ENCODE measurements at places on chromosomes 16 and 17. TPM values are rescaled to one million over a fixed set of nuclear protein-coding genes. Genes with fewer than 3 reads are reported as not detected.

Gene SLC52A1
- 0.48 TPM for total RNA-seq

Gene KRTAP4-9
- not detected for total RNA-seq

DNA sequence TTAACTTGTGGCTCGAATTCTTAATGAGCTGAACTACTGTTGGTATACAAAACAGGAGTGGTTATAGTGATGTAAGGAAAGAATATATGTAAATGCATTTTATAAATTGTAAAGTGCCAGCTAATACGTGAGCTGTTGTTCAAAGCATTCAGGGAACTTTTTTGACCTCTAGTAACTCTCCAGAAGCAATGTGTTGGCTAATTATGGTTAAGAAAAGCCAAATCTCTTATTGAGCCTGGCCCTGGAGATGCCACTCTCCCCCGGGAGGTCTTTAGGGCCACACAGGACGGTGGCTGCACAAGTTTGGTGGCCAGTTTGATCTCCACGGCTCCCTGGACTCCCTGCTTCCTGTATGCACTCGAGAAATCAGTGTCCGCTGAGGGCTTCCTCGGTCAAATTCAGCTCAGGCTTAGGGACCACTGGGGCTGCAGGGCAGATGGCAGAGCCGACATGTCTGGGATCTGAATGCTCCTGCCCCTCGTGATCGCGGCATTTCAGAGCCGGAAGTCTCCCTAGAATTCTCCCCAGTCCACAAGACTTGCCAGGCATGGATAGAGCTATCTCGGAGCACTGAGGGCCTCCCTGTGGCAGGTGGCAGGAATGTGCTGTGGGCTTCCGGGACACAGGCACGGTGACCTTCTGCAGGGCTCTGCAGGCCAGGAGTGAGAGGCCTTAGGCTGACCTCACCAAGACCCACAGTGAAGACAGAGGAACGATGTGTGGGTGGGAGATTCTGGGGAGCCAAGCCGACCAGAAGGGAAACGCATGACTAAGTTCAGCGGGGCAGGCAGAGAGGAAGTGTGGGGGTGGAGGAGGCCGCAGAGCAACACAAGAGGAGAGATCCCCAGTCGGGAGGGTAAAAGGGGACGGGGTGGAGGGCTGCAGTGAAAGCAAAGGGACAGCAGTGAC lies 18.6 kb upstream of the PITPNM3 start:
- peaks cover 14% of the 10 kb centered on the region for H3K4me1 ChIP-seq
- H3K36me3 ChIP-seq: peaks cover 3% of the 10 kb centered on the region
- no peak overlapping the region for H3K27ac ChIP-seq
- no peak overlapping the region for H3K4me3 ChIP-seq
- H3K27me3 ChIP-seq: no peaks in the 10 kb centered on the region

GRCh38 chr17:42525221-42525620 lies 10.8 kb upstream of the NAGLU start:
- peaks cover 7% of the 10 kb centered on the region for H3K27me3 ChIP-seq

- H3K27me3 ChIP-seq: peaks cover 2% of the 10 kb centered on the region
- H3K36me3 ChIP-seq: peaks cover 9% of the 10 kb centered on the region
- no peak overlapping the region for H3K4me3 ChIP-seq
- H3K4me1 ChIP-seq: no peaks in the 10 kb centered on the region
- DNase-seq: no peak
Measured at GRCh38 chr17:42697108-42697811, 14.9 kb downstream of the CNTNAP1 start.

Data from activated CD4-positive, alpha-beta T cell treated with anti-CD3 and anti-CD28 coated beads, Interleukin-2, amount 10 ng/mL, durations not matched to agents 7 days and 5 days (primary cell).